ENCODE measurements at places on chromosomes 16 and 17.
A peak's percentile ranks its signal among the peaks of the same experiment; 100 is the strongest.

- no peak for DNase-seq
Observed at GRCh38 chr17:63039899-63040602, 74.0 kb downstream of the TANC2 start.

- no peak for DNase-seq
Observed at GRCh38 chr16:24035127-24035842, 199.5 kb downstream of the PRKCB start.

- no peak for DNase-seq
Observed at GRCh38 chr16:25689137-25689836, 2.5 kb upstream of the HS3ST4 start.

- no peak for DNase-seq
Observed at GRCh38 chr17:21039839-21040575, 2.8 kb downstream of the USP22 start.

GRCh38 chr17:79811868-79812352 lies 15.0 kb upstream of the CBX8 start:
- DNase-seq: no peak

DNA sequence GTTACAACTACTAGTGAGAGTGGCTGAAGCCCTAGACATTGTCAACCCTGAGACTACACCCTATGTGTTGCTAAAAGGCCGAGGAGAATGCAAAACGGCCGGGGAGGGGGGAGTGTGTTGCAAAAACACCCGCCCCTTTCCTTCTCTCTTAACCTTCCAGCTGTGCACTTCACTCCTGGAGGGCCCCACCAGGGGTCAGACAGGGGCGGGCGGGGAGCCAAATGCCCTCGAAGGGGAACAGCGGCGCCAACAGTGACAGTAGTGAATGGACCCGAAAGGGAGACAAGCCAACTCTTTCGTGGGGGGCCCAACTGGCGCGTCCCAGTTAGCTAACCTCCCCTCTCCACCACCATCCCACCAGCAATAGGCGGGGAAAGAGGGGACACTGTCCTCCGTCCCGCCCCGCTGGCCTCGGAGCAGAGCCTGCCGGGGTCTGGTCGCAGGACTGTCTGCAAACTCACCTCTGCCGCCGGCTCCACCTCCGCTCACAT lies 352 bp downstream of the MARF1 start:
- no peak for DNase-seq

- DNase-seq: no peak
Observed at GRCh38 chr16:78179666-78180065, 80.2 kb downstream of the WWOX start.

DNA sequence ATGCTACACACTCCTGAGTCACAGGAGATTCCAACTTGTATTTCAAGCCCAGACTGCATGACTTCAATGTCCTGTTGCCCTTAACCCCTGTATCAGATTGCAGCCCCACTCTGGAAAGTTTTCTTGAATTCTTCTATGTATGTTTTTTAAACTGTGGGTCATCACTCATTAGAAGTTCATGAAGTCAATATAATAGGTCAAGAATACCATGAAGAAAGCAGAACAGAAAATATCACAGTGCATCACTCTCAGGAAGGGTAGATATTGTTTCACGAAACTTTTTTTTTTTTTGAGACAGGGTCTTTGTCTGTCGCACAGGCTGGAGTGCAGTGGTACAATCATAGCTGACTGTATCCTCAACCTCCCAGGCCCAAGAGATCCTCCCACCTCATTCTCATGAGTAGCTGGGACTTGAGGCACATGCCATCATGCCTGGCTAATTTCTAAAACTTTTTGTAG lies 20.5 kb downstream of the PRKCB start:
- DNase-seq: no peak

- peak; percentile 49 for DNase-seq
Observed at GRCh38 chr16:14003074-14003570, 68.0 kb upstream of the MRTFB start.

GRCh38 chr16:67063008-67063407 lies 34.1 kb downstream of the CBFB start:
- no peak for DNase-seq

- peak; percentile 12 for DNase-seq
Observed at GRCh38 chr17:39116224-39116623, 35.2 kb downstream of the PLXDC1 start.

DNA sequence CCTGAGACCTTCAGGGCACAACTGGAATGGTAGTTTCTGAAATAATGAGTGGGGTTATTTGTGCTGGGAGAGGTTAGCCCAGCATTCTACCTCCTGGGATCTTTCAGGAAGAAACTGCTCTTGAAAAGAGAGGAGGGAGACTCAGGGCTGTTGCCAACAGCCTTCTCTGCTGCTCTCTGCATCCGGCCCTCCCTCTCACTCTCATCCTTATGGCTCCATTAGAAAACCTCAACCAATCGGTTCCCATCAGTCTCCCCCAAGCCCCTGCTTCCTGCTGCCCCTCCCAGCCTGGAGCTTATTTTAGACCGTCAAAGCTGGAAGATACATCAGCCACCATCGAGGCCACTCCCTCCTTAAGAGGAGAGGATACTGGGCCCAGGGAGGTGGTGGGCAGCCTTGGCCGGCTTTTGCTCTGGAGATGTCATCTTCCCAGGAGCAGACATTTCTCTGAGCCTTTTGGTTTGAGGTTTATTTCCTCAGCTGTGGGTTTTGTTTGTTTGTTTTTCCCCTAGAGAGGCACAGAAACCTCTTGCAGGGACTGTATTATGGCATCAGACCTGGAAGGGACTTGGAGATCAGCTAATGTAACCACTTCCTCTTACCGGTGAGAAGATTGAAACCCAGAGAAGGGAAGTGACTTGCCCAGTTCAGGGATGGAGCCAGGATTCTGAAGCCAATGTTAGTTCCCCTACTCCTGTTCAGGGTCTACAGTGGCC lies 2.7 kb downstream of the MPRIP start:
- DNase-seq: peak; percentile 49

DNA sequence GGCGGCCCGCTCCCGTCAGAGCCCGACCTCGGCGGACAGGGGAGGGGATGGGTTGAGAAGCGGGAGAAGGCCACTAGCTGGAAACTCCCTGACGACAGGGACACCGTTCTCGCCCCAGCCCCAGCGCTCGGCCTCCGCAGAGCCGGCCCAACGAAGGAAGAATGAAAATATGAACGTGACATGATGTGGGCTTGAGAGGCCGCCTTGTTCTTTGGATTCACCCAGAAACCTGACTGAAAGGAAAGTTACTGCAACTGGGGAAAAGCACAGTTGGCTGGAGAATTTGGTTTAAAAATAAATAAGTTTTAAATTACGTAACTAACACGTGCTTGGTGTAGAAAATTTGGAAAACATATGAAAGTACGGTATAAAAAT lies 21.1 kb downstream of the NPTX1 start:
- DNase-seq: no peak

DNA sequence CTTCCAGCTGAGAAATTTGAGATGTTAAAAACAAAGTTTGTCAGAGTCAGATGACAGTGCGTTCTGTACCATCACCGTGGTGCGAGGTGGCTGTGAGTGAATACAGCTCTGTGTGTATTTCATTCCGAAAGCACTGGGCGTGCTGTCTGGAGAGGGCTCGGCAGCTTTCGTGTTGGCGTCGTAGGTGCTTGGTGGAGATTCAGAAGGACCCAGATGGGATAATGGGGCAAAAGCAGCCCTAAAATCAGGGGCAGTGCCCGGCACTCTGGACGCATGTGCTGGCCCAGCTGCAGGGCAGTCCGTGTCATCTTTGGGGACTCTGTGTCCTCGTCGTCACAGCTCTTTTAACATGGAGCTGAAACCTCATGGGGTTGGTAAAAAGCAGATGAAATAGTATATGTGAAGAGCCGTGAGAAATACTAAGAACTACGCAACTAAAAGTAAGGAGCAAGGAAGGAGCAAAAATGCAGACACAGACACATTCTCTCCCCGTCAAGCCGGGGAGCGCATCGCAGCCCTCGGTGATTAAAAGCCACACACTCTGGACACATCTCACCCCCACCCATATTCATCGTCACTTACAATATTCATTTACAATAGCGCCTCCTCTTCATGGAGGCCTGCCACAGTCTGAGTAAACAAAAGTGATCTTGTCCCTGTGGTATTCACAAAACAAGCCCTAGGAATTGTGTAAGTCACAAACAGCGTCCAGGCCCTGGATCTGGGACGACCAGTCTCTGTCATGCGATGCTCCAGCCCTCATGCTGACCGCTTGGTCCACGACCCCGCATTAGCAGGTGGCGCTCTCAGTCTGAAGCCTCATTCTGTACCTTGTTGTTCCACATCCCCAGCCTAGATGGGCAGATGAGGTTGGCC lies 206.7 kb downstream of the RPTOR start:
- no peak for DNase-seq

DNA sequence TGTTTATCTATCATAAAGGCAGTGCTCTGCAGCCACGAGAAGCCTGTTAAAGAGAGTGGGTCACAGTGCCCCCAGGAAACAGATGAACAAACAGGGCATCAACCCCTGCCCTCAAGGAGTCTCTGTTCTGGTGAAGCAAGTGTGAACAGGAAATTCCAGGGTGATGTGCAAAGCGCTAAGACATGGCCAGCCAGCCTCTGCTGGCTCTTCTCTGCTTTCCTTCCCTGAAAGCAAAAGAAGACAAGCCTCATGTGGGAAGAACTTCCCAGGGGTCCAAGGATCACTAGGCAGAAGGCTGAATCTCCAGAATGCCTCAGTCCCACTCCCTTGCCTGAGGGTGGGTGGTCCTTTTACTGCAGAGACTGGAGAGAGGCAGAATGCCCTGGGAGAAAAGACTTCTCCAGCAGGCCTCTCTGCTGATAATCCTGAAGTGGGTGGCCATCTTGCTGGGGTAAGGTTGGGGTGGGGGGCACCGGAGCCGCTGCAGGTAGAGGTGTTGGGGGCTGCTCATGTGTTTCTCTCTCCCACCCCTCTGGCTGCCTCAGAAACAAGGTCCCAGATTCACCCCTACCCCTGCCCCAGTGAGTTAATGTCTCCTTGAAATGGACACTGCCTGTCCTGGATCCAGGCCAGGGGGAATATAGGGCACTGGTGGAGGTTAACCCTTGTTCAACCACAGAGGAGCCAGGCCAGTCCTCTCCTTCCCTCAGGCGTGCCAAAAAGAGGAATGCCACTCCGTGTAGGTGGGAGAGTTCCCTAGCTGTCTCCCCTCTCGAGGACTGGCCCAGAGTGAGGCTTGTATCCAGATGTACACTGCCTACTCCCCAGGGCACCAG lies 2.4 kb downstream of the ANKRD13B start:
- DNase-seq: no peak

DNA sequence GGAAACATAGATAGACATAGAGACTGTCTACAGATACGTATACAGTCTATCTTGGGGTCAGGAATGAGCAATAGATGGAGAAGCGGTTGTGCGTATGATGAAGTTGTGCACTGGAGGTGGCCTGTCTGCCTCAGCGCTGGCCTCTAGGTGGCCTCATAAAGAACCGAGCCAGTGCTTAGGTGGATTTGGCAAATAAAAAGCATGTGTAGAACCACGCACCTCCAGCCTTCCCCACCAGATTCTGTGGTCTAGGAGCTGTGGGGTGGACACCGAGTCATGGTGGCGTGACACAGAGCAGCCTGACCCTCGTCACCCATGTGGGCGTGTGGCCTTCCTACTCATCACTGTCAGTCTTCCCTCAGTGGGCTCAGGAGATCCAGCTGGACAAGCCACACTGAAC lies 34.0 kb downstream of the PGS1 start:
- DNase-seq: no peak

- DNase-seq: no peak
Observed at GRCh38 chr17:49204516-49204915, 5.9 kb downstream of the GNGT2 start.

- no peak for DNase-seq
Observed at GRCh38 chr17:77496401-77496801, 355.6 kb downstream of the SEC14L1 start.

GRCh38 chr17:7894226-7894625 lies 5.6 kb downstream of the CHD3 start:
- DNase-seq: no peak

GRCh38 chr17:17103160-17103559 lies 60.9 kb downstream of the MPRIP start:
- no peak for DNase-seq

- DNase-seq: no peak
Observed at GRCh38 chr16:50266337-50267091, at the start of gene ADCY7. TSS of gene ADCY7 (plus strand) at chr16:50266551. CDS start at chr16:50288180, 21,629 bp downstream.

GRCh38 chr17:19398301-19399181 lies 11.6 kb upstream of the MFAP4 start:
- no peak for DNase-seq

- no peak for DNase-seq
Observed at GRCh38 chr16:85104147-85104546, 8.1 kb downstream of the CIBAR2 start.

- DNase-seq: no peak
Observed at GRCh38 chr17:79812353-79813258, 15.7 kb upstream of the CBX8 start.

- DNase-seq: no peak
Observed at GRCh38 chr17:55576237-55576995, 65.2 kb upstream of the SMIM36 start.

- peak; percentile 65 for DNase-seq
Observed at GRCh38 chr16:65121870-65122723, at the start of gene CDH11. TSS of gene CDH11 (minus strand) at chr16:65122063. CDS start at chr16:65004869, 117,194 bp downstream.

- no peak for DNase-seq
Observed at GRCh38 chr17:78805301-78805700, 23.2 kb upstream of the CYTH1 start.

GRCh38 chr17:77609553-77610517 lies 348.7 kb upstream of the TNRC6C start:
- no peak for DNase-seq

DNA sequence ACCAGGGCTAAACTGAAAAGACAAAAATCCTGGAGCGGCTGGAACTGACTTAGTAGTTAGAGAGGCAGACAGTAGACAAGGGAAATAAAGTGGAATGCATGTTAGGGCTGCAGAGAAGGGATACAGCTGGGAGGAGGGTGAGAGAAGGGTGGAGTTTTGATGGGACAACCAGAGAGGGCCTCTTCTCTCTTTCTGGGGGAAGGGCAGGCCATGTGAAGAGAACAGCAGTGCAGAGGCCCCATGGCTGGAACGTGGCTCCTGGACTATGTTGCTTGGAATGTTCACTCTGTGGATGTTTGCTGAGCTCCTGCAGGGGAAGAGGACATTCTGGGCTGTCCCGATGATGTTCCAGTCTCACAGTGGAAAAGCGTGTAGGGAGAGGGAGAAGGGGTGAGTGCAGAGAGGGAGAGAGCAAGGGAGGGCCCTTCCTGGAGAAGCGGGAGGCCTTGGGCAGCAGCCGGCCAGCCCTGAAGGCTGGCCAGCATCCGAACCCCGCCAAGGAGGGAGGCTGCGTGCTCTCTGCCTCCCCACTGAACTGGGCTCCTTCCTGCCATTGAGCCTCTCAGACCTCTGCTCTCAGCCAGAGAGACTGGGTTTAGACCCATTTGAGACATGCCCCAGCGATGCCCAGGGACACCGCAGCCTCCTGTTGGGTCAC lies 33.1 kb upstream of the GSE1 start:
- no peak for DNase-seq

- no peak for DNase-seq
Observed at GRCh38 chr17:50699410-50699809, 8.3 kb downstream of the ANKRD40 start.

GRCh38 chr17:77188084-77189066 lies 47.6 kb downstream of the SEC14L1 start:
- no peak for DNase-seq

- DNase-seq: no peak
Observed at GRCh38 chr17:66002812-66003211, 189.1 kb downstream of the CEP112 start.

GRCh38 chr17:14302091-14302430 lies 1.2 kb downstream of the HS3ST3B1 start:
- no peak for DNase-seq

All from amygdala (tissue), 56 donors.